ENCODE measurements at places on chromosomes 1 and 21.
A peak's percentile ranks its signal among the peaks of the same experiment; 100 is the strongest.

DNA sequence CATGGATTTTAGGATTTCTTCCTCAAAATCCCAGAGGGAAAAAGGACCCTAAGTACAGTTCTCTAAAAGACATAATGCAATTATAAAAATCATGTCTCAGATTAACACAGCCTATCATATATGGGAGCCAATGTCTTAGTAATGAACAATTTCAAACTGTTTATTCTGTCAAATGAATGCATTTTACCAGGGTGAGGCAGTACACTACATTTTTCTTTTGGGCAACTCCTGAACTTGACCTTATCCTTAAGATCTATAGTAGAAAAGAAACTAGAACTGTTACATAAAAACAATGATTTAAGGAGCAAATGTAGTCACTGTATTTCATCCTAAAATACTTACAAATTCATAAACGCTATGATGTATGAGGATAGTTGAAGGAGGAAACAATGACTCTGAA is 226.3 kb upstream of the B3GALT2 start:
- DNase-seq: no peak

DNA sequence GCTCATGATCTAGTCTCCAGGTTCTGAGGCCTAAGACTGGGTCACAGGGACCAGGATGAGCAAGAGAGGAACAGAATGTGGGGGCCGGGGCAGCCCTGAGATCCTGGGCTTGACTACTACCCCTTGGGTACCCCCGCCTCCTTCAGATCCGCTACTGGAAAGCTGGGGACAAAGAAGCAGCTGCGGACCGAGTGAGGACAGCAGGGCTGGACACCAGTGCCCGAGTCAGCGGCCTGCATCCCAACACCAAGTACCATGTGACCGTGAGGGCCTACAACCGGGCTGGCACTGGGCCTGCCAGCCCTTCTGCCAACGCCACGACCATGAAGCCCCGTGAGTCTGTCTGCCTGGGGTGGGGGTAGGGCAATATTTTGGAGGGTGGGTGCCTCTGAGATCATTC is 12.5 kb downstream of the TMEM81 start:
- no peak for DNase-seq

DNA sequence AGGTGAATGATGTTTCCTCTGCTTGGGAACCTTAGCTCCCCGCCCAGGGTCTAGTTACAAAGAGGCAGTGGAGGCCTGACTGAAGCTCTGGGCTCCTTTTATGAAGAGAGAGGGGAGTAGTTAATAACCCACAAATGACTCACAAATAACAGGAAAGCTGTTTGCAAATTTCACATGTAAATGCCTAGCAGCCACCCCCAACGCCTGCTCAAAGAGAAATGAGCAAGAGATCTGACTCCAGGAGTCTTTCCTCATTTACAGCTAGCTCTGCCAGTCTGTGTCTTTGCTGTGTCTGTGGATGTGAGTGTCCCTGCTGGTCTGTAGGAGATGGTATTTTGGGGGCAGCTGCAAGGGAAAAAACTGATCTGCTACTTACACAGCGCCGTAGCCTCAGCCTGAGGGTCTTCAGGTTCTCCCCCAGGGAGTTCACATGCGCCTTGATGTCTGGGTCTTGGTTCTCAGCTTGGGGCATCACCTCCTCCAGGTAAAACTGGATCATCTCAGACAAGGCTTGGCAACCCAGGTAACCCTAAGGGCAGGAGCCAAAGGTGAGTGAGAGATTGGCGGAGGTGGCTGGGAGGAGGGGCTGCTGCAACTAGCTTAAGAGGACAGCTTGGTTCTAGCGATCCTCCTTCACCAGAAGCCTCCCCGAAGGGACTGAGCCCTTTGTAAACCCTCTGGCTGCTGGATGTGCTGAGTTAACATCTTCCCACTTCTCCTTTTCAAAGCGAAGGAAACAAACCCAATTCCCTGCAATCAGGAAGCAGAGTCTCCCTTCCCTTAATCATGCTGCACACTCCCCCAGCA is at the start of gene IL19:
TSS of gene IL19 (plus strand) at position 243 of the 807 bp plus-strand sequence. CDS start 65,890 bp downstream, outside the sequence.
- no peak for DNase-seq

- DNase-seq: no peak
These were observed 134.4 kb upstream of the PTBP2 start for GRCh38 chr1:96587222-96587621.

GRCh38 chr21:44984792-44985440 is 45.1 kb downstream of the SLX9 start:
- DNase-seq: no peak

- no peak for DNase-seq
These were observed 57.1 kb downstream of the ZC3H11B start for GRCh38 chr1:219555806-219556205.

DNA sequence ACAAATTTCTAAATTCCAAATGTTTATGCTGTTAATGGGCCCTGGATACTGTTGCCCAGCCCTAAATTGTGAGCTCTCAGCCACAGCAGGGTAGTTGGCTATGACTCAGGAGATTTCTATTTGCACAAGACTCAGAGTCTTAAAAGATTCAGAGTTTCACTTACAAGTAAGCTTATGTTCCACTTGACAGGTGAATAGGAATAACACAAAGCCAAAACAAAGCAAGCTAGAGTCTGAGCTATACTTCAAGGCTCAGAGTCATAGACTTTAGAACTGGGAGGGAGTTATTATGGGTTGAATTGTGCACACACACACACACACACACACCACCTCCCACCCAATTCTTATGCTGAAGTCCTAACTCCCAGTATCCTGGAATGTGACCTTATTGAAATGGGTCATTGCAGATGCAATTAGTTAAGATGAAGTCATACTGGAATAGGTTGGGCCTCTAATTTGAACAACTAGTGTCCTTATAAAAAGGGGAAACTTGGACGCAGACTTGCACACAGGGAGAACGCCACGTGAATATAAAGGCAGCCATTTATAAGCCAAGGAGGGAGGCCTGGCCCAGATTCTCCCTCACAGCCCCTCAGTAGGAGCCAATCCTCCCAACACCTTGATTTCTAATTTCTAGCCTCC is 30.2 kb downstream of the PRDX6 start:
- DNase-seq: no peak

GRCh38 chr1:8540261-8540941 is 222.5 kb downstream of the SLC45A1 start:
- DNase-seq: no peak

DNA sequence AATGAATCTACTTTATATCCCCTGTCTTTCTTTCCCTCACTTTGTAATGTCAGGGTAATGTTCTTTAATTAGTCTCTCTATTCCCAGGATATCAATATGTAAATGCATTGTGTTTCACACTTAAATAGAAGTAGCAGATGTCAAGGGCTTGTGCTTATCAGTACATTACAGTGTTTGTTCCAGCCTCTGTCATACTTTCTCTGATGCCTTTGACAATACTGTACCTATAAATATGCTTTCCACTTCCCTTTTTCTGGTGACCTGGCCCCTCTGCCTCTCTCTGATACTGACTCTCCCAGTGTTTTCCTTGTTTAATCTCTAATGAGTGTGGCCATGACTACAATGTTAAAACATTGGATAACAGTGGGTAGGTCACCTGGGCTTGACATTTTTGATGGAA is 862.0 kb upstream of the NEGR1 start:
- DNase-seq: no peak

GRCh38 chr1:88186911-88187310 is 497.2 kb upstream of the PKN2 start:
- DNase-seq: no peak

GRCh38 chr21:45109831-45110492 is 35.6 kb downstream of the ADARB1 start:
- DNase-seq: peak; percentile 65

DNA sequence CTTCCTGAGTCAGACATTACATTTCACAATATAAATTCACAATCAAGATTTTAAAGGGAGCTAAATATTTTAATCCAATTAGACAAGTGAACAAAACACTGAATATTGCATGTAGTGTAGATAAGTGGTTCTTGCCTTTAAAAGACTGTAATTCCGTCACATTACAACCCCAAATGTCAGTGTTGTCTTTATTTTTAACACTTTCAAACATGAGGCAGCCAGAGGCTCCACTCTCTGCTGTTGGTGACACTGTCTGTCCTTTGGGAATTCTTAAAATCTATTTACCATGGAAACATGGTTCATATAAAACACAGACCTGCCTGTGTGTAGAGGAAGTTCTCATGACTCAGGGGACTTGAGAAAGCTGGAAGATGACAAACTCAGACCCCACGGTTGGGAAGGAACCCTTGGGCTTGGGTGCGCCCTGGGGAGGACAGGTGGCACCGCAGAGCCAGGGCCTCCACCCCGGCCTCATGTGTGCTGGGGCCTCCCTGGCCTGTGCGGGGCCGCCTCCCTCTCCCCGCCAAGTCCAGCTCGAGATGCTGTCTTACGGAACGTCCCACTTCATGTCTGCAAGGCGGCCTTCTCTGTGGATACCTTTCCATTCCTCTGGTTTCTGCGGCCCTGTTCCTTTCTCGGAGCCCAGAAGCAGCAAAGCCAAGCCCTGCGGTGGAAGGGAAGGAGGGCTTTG is 239.0 kb downstream of the SDCCAG8 start:
- no peak for DNase-seq

GRCh38 chr1:86938450-86938849 is 24.0 kb downstream of the HS2ST1 start:
- no peak for DNase-seq

GRCh38 chr1:114272593-114272992 is 118.9 kb upstream of the SYT6 start:
- DNase-seq: no peak

- no peak for DNase-seq
These were observed 24.5 kb downstream of the SPOCD1 start for GRCh38 chr1:31791131-31791858.

DNA sequence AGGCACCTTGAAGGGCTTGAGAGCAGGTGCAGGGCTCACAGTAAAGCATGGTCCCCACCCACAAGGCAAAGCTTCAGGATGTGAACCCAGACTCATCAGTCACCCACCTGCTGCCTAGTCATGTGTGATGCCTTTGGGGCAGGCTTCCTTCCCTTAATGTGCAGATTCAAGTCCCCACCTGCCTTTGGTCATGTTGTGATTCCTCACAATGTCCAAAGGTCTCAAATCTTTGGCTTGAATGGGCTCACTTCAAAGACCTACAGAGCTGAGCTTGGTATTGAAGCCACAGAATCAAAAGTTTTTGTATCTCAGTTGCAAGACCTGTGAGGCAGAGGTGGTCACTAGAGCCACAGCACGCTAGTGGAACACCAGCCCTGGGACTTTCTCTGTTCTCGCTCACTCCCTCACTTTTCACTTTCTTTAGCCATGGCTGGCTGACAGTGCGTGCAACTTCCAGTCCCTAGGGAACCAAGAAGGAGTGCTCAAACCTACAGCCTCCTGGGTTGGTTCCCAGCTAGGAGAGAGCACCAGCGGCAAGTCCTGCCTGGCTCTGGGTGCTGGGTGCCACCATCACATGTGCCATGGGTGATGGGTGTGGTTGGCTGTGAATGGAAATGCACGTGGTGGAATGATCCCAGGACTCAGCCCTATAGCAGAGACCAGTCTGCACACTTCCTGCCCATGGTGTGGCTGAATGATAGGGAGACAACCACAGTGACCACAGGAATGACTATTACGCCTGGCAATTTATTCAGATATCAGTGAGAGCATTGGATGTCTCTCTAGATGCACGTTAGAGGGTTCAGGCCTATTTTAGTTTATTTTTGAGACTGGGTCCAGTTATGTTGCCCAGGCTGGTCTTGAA is 26.4 kb upstream of the CLIC6 start:
- peak; percentile 15 for DNase-seq

DNA sequence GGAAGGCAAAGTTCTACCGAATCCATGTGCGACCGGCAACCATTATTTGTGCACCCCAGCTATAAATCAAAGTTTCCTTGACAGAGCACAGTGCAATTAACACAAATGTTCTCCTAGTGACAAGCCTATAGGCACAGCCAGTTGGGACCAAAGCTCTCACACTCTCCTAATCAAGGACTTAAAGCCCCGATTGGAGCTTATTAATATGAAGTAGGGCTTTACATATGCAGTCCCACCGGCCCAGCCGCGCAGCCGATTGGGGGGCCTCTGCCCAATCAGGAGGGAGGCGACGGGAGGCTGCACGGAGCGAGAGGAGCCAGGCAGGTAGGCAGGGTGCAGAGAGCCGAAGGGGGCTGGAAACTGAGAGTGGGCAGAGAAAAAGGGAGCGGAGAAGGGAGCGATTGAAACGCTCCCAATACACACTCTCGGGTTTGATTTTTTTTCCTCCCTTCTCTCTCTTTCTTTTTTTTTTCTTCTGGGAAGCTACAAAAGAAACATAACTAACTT is at the start of gene ESRRG:
TSS of gene ESRRG (minus strand) at position 156 of the 507 bp plus-strand sequence. CDS start at position 26, 130 bp downstream.
- no peak for DNase-seq

- no peak for DNase-seq
These were observed 88.1 kb upstream of the C1orf21 start for GRCh38 chr1:184298440-184299405.

- DNase-seq: no peak
These were observed 586.5 kb downstream of the PTBP2 start for GRCh38 chr1:97308131-97308530.

DNA sequence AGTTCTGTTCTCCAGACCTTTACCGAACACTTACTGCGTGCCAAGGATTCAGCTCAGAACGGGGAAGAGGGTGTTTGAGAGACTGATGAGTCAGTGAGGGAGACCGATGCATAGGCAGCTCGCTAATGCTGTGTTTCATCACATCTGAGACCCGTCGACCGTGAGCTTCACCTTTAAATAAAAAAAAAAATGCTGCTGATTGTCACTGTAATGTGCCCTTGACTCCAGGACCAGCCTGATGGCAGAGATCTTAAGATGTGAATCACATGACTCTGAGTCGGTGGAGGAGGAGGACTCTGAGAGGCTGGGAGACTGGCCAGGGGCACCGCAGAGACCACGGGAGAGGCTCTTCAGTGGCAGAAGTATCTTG is 28.8 kb downstream of the SPSB1 start:
- DNase-seq: no peak

GRCh38 chr21:37582590-37582989 is 216.0 kb downstream of the DYRK1A start:
- peak; percentile 17 for DNase-seq

DNA sequence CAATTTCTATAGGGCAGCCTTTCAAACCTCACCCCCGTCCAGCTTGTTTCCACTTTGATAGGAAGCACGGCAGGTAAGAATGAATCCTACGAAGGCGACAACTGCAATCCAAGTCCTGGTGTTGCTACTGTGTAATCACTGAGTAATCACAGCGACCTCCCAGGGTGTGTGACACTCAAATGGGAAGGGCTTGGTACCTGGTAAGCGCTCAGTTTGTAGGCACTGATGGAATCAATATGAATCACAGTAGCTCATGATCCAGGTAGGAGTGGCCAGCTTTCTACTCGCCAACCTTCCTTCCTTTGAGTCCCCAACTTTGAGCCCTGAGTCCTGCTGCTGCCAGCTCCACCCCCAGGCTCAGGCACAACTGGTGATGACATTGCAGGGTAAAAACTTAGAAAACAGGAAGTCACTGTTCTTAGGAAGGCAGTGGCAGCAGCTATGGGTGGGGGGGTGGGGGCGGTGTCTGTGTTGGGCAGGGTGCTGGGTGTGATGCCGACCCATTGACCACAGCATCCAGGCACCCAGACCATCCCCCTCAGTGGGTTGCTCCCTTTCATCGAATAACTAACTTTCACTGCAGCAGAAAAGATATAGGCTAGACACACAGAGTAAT is 70.7 kb downstream of the CD247 start:
- DNase-seq: no peak

All from GM18507 (cell line).